ENCODE measurements at places on chromosomes 1 and 21.

DNA sequence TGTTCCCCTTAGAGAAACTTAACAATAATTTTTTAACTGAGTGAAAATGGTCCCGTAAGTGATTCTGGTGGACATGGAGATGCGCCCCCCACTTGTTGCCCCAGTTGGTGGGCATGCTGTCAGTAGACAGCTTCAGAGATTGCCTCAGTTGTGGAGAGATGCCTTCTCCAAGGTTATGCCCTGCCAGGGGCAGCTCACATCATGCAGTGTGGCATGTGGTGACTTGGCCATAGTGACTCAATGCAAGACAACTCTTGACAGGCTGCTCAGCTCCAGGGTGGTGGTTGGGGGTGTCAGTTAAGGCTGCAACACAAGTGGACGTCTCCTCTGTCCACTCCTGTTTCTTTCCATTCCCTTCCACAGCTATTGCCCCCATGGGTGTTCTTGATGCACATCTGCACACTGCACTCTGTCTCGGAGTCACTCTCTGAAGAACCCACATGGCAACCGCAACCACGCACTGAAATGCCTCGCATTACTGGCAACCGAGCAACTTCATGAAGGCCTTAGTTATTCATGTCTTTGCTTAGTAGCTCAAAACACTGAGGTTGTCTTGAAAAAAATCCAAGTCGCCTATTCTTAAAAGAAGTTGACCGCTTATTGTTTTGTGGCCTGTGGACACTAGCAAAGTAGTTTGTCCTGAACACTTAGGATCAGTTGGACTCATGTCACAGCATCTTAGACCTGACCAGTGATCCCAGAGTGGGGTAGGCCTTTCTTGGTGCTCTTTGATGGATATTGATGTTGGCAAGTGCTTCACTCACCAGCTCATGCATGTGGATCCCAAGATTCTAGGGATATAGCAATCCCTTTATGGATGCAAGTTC is 54.8 kb upstream of the USP1 start:
- no peak for DNase-seq

GRCh38 chr1:49351768-49352167 is 575.1 kb upstream of the BEND5 start:
- no peak for DNase-seq

DNA sequence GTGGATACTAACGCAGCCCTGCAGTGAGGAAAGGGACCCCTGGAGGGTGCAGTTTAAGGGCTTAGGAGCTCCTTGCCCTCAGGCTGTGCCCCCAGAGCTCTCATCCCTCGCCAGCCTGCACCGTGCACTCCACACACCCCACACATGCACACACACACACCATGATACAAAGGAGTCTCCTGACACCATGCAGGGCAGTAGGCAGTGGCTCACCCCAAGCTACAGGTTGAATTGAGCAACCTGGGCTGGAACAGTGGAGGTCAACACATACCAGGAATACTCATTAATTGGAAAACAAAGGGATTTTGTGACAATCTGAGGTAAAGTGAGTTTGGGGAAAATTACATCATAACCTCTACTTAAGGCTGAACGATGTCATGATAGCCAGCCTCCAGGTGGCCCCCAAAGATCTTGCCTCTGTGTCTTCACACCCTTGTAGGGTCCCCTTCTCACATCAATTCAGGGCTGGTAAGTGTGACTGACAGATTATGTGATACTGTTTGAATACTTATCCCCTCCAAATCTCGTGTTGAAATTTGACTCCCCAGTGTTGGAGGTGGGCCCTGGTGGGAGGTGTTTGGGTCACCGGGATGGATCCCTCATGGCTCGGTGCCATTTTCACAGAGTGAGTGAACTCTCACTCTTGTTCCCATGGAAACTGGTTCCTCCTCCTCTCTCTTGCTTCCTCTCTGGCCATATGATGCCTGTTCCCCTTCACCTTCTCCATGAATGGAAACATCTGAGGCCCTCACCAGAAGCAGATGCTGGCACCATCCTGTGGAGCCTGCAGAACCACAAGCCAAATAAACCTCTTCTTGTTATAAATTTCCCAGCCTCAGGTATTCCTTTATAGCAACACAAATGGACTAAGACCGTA is 111.0 kb upstream of the RAB4A start:
- DNase-seq: no peak

- DNase-seq: no peak
These were observed 698.3 kb downstream of the ADGRL2 start for GRCh38 chr1:82499022-82499421.

DNA sequence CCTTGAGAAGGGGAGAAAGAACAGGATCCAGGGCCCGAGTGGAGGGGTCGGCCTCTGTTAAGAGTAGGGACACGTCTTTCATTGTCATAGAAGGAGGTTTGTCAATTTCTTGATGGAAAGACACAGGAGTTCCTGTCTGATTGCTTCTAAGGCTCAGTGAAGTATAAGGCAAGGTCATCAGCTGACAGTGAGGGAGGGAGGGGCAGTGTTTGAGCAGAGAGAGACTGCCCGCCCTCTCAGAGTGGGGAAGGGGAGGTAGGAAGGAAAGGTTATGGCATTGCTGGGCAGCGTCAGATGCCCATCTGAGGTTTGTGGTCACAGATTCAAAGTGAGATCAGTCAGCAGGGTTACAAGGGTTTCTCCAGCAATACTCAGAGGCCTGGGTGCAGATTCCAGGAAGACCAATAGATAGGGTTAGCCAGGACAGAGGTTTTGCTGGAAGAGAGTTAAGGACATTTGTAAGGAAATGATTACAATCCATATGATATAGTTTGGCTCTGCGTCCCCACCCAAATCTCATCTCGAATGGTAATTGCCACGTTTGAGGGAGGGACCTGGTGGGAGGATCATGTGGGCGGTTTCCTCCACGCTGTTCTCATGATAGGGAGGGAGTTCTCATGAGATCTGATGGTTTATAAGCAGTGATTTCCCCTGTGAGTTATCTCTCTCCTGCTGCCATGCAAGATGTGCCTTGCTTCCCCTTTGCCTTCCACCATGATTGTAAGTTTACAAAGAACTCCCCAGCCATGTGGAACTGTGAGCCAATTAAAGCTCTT is 127.2 kb upstream of the GJB5 start:
- no peak for DNase-seq

DNA sequence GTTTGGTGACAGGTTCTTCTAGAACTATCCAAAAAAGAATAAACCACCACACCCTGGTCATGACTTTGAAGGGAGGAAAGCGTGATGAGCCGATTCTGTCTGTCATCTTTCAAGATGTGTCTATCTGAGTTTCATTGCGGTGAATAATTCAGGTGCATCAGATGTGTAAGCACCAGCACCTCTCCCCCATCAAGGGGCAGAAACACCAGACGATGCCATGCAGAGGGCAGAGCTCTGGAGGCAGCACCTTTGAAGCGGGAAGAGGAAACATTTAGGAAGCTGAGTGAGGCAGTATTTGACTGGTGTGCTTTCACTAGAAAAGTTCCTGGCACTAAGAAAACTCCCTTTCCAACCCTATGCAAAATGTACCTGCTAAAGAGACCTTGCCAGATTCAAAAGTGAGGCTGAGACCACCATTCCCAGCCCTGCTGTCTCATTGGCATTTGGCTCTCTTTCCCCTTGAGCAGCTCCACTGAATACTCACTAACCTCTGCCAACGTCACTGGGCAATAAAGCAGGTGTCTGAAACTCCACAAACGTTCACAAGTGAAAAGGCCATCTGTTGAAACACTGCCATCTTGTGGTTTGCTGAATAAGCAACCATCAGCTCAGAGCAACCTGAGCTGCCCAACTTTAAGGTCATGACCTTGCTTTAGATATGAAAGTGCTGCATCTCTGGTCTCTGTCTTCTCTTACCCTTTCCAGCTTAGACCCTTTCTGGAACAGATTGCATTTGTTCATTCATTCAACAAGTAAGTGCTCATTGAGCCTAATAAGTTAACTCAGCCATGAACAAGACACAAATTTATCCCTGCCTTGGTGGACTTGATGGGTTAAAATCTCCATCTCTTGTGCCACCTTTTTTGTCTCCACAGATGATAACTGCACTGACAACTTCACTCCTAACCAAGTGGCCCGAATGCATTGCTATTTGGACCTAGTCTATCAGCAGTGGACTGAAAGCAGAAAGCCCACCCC is 228.6 kb downstream of the PAPPA2 start:
- no peak for DNase-seq

DNA sequence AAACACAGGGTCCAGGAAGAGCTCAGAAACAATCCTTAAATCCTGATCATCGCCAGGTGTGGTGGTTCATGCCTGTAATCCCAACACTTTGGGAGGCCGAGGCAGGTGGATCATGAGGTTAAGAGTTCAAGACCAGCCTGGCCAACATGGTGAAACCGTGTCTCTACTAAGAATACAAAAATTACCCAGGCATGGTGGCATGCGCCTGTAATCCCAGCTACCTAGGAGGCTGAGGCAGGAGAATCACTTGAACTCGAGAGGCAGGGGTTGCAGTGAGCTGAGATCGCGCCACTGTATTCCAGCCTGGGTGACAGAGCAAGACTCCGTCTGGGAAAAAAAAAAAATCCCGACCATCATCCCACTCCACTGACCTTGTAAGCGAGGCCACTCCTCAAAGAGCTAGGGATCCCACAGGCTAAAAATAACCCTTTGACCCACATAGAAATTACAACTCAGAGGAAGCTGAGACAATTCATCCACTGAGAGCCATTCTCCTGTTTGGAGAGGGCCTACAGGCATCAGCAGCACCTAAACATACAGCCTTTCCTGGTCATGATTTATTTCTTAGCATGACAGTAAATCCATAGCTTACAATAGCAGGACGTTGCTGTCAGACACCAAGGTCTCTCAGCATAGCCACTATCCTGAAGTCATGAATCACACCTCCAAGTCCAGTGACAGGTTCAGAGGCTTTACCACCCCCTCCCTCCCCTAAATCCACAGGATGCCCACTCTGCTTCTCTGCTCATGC is 66.7 kb downstream of the TGFBR3 start:
- DNase-seq: no peak

GRCh38 chr1:99820546-99820945 is 29.6 kb upstream of the AGL start:
- no peak for DNase-seq

DNA sequence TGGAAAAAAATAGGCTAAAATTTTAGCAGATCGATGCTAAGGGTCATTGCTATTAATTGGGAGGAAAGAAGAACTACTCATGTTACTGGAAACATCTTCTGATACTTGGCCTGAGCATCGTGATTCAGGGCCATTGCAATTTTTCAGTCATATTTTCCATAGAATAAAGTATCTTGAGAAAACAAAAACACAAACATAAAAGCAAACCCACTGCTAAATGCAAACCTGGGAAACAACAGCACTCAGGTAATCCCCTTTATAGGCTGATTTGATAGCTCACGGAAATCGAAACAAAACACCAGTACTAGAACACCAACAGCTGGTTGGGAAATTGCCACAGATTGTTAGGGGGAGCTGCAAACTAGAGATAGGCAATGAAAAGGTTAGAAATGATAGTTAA is 172.9 kb upstream of the ESRRG start:
- DNase-seq: no peak

DNA sequence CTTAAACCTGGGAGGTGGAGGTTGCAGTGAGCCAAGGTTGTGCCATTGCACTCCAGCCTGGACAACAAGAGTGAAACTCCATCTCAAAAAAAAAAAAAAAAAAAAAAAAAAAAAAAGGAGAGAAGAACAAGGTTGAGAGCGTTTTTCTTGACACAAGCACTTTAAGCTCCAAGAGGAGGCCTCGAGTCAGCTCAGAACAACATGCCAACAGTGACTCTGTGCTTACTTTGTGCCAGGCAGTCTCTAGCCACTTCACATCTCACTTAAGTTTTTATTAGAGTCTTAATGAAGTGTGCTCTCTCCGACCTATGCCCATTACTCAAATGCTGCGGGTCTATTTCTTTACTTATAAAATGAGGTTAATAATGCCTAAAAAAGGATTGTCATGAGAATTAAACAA is 13.0 kb downstream of the ATP1A1 start:
- no peak for DNase-seq

DNA sequence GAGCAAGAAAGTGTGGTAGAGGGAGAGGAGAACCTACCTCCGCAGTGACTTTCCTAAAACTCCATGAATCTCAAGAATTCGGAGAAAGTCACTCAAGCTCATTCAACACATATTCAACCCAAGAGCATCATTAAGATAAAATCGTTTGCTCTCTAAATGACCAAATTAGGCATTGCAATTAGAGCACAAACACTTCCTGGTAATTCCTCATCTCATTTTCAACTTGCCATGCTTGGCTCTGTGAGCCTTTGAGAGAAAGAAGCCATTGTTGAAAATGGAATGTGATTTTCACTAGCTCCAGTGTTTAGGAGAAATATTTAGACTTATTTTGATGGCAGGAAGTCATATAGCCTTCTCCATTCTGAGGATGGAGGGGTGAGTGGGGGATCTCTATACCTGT is 52.5 kb downstream of the KAZN start:
- no peak for DNase-seq

DNA sequence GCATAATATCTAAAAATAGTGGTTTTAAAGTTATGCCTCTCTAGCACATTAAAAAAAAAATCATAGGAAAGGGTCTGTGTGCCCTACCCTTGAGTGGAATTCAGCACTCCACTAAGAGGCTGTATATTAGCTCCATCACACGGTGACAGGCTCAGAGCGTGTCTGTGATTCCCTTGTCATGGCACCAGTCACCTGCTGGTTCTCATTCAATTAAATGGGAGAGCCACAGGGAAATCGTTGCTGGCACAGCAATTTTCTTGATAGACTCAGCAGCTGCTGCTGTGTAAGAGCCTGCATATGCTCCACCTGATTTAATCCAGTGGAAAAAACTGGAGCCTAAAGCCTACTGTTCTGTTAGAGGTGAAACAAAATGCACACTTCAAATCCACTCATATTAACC is 9.5 kb downstream of the ATP6V1G3 start:
- DNase-seq: no peak

DNA sequence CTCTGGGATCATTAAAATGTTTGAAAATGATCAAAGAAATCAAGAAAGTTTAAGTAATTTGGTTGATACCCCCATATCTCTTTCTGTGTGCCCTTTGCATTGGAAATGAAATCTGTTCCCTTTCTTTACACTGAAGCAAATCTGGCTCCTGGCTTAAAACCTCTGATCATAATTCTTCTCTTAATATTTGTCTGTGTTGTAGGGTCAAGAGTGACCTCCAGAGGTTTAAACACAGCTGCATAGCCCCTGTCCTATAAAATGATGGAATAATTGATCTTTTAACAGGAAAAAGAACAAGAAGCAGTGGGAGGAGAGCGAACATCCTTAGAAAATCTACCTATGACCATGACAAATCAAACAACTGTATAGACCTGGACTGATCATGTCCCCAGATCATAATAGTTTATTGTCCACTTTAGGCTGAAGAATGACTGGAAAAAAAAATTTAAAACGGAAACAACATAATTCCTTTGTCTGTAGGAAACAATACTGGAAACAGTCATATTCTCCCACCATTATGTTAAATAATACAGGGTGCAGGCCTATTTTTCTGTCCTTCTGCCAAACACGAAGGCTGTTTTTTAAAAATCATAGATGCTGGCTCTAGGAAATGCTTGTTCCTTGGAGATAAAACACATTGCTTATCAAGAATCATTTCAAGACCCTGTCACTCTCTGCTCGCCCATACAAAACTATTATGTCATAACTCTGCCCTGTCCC is 184.3 kb downstream of the NEGR1 start:
- no peak for DNase-seq

All from stimulated activated naive CD4-positive, alpha-beta T cell (primary cell).